ENCODE measurements at places on chromosomes 3 and 15. TPM values are rescaled to one million over a fixed set of nuclear protein-coding genes. Genes with fewer than 3 reads are reported as not detected.

The CX3CR1 gene
- total RNA-seq, result not detected

The GOLGA8T gene
- not detected for total RNA-seq

The RASGRF1 gene
- total RNA-seq, result 0.07 TPM

The PLCL2 gene
- 8.9 TPM for total RNA-seq

The IMPDH2 gene
- total RNA-seq, result 197 TPM

The KNSTRN gene
- total RNA-seq, result 74.7 TPM

The NANOGP8 gene
- total RNA-seq, result 0.20 TPM

The PRICKLE2 gene
- 0.84 TPM for total RNA-seq

The LOXL1 gene
- 2.5 TPM for total RNA-seq

The SLCO2A1 gene
- total RNA-seq, result 5.6 TPM

The B3GNT5 gene
- total RNA-seq, result 27.4 TPM

The CCRL2 gene
- 13.9 TPM for total RNA-seq

The ZNF620 gene
- 5.1 TPM for total RNA-seq

The SERINC4 gene
- 0.05 TPM for total RNA-seq

The PIK3R4 gene
- 44.2 TPM for total RNA-seq

The NOX5 gene
- total RNA-seq, result not detected

The USP13 gene
- 15.2 TPM for total RNA-seq

The CCDC80 gene
- total RNA-seq, result 6.0 TPM

The ATOSA gene
- 16.5 TPM for total RNA-seq

The PLS1 gene
- total RNA-seq, result 1.2 TPM

The CCK gene
- total RNA-seq, result not detected

The IRAK2 gene
- total RNA-seq, result 21.6 TPM

The TGM4 gene
- total RNA-seq, result 0.07 TPM

The LINGO1 gene
- total RNA-seq, result under 0.01 TPM

The CEP70 gene
- total RNA-seq, result 11.3 TPM

The FBXO40 gene
- total RNA-seq, result not detected

The CAND2 gene
- total RNA-seq, result 2.4 TPM

The WDR93 gene
- total RNA-seq, result not detected

The ALDH1L1 gene
- not detected for total RNA-seq

The RFX7 gene
- total RNA-seq, result 7.5 TPM

The CADM2 gene
- total RNA-seq, result not detected

The CSNK1G1 gene
- 15.4 TPM for total RNA-seq

The CMSS1 gene
- total RNA-seq, result 34.0 TPM

The NR1I2 gene
- 0.05 TPM for total RNA-seq

The ASB14 gene
- total RNA-seq, result not detected

The SYNPR gene
- total RNA-seq, result not detected

The RTP1 gene
- not detected for total RNA-seq

The CFAP92 gene
- 0.27 TPM for total RNA-seq

The TM4SF18 gene
- 346 TPM for total RNA-seq

The GTPBP8 gene
- 22.7 TPM for total RNA-seq

The RAD51 gene
- 12.3 TPM for total RNA-seq

The LTK gene
- total RNA-seq, result 0.73 TPM

The TMCC1 gene
- 8.1 TPM for total RNA-seq

The DUOXA2 gene
- total RNA-seq, result not detected

The TEX55 gene
- total RNA-seq, result not detected

The GABRB3 gene
- not detected for total RNA-seq

The FAM43A gene
- 241 TPM for total RNA-seq

The MSL2 gene
- 15.5 TPM for total RNA-seq

The PLA2G4F gene
- not detected for total RNA-seq

The SLC22A14 gene
- total RNA-seq, result not detected

The PLSCR5 gene
- not detected for total RNA-seq

All from mammary microvascular endothelial cell (primary cell).